Inflammatory macrophage treated with lipopolysaccharide for 1 hour (primary cell): ENCODE measurements at places on chromosomes 2 and 18.

- DNase-seq = peak; percentile 15
Observed at GRCh38 chr18:159037-159652, 788 bp downstream of the USP14 start.

DNA sequence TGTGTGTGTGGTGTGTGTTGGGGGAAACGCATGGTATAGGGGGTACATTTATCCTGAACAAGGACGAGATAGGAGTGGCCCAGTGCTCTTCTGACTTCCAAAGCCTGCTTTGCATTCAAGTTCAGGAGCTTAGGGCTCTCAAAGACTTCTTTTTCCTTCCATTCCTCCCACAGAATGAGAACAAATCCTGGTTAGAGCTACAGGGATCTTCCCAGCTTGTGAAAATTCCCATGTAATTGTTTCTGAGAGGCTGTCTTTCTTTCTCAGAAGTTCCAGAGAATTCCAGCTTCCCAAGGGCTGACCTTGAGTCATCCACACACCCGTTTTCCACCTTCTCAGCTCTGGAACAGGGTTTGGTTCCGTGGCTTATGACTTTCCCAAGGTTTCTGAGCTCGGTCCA, 38.9 kb downstream of the FASTKD2 start:
- no peak for DNase-seq

DNA sequence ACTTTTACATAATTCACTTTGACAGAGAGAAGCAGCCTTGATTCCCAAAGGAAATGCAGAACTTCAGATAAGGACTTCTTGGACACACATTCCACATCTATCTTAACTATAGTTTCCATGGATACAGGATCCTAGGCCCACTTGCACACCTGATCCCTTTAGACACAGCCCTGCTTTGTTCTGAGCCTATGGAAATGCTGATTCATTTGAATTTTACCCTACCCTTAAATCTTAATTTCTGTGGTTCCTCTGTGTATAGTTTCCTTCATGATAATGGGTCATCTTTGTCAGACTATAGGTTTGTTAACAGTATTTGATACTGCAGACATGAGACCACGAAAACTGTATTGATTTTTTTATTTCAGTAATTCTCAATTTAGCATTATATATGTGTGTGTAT, 77.4 kb downstream of the ACTR3 start:
- DNase-seq = no peak

GRCh38 chr2:157327621-157328500, 2.2 kb upstream of the ERMN start:
- peak; percentile 47 for DNase-seq

DNA sequence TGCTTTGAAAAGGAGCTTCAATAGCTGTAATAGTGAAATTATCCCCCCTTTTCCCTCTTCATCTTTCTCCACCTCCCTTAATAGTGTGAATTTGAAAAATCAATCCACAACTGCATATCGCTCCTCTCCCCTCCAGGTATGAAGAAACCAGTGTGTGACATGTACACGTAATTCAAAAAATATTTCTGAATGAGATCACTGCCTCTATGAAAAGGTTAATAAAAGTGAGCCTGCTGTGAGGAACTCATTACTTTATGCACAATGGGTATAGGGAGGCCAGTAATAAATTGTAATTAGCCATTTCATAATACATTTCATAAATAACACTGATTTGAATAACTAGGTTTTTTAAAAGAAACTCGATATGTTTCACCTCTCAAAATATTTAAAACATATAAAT, 209.0 kb upstream of the KYNU start:
- DNase-seq = no peak

- DNase-seq = no peak
Observed at GRCh38 chr2:61951881-61952280, 46.4 kb downstream of the COMMD1 start.

DNA sequence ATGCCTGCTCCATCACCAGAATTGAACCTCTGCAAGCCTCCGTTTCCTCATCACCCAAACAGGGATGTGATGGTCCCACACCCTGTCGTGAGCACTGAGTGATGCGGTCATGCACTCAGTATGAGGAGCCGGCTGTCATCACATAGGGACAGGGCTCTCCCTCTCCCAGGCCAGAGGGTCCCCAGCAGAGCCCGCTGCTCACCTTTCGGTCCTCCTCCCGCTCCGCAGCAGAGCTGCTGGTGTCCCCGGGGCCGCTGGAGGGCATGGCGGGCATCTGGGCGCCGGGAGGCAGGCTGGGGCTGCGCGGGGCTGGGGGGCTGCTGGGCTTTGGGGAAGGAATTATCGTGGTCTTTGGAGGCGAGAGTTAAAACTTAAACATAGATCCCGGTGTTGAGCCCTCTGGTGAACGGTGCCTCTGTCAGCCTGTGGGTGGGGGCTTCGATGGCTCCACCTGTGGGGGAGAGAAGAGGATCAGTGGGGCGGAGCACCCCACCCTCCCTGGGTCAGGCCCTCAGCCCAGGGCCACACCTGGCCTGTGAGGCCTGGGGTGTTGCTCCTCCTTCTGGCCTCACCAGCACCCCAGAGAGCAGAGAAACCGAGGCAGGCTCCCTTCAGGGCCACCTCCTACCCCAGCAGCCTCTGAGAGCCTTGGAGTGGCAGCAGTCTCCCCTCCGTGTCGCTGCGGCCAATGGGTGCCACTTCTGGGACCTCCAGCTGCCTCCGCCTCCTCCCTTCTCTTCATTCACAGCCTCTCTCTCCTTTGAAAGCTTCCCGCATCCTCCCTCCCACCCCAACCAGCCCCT, 27.8 kb downstream of the DNMT3A start:
- DNase-seq = no peak

DNA sequence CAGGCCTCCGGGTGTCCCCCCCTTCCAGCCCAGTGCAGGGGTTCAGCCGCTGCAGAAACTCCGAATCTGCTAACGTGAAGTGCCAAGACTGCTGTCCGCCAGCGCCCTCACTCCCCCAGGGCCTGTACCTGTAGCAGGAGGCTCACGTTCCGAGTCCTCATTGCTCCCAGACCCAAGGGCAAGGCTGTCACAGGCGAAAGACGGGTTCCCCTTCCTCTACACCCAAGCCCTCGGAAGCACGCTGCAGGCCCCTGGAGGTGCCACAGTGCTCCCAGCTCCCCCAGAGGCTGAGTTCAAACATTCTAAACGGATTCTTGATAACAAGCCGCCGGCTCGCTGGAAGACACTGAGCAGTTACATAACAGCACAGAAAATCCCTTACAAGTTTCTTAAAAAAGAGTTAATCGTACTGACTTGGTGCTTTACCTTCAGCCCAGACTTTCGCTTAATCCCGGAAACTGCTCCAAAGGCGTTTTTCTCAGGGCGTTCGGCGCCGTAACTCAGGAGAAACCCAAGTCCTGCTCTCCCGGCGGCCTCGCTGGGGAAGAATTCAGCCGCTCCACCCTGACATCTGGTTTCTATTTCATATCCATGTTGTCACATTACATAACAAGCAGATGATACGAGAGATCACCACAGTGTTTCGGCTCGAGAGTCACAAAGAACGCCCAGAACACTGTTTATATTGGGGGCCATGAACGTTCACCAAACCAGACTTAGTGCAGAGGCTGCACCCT, 92.0 kb downstream of the HDAC4 start:
- DNase-seq = no peak

- DNase-seq = no peak
Observed at GRCh38 chr18:52403291-52404021, 63.5 kb downstream of the DCC start.

GRCh38 chr2:86368161-86368824, 30.9 kb upstream of the REEP1 start:
- peak; percentile 64 for DNase-seq

DNA sequence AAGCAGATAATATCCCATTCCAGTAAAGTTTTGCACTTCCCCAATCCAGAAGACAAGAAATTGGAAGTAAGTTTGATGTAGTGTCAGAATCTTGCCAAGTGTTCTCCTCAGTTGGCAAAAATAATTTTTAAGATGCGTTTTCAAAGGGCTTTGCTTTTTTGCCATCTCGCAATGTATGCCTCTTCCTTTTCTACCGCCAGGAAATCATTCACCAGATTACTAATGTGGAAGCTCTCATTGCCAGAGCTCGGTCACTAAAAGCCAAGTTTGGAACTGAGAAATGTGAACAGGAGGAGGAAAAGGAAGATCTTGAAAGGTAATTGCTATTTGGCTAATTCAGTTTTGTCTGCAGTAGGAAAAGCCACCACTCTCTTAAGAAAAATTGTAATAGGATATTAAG, 110.7 kb downstream of the RAB3GAP1 start:
- no peak for DNase-seq

DNA sequence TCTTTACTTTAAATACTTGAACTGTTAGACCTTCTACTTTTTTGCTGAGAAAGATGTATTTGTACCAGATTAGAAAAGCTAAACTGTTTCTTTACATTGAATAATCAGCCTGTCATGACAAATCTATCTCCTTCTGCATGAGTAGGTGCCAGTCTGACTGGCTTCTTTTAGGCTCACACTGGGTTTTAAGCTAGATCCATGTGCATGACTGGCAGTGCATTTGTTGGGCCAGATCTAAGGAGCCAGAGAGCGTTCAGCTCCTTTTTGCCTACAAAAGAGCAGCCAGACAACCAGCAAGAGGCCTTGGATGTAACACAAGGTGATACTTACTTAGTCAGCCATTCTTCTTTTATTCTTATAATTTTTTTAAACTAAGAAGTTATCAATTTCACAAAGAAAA, 82.0 kb upstream of the OTX1 start:
- no peak for DNase-seq

DNA sequence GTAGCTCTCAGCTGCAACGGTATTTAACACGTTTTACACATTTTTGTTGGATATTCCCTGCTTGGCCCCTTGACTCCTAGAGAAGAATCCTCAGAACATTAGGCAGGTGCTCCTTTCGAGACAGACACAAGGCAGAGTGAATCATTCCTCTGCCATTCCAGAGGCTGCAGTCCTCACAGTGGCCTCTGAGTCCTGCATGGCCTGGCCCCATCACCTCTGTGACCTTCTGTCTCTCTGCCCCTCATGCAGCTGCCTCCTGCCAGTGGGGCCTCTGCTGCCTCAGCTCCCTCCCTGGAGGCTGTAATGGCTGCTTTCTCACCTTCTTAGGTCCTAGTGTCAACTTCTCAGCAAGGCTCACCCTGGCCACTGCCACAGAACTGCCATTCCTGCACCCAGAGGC, 101.3 kb downstream of the PTPRM start:
- DNase-seq = no peak

DNA sequence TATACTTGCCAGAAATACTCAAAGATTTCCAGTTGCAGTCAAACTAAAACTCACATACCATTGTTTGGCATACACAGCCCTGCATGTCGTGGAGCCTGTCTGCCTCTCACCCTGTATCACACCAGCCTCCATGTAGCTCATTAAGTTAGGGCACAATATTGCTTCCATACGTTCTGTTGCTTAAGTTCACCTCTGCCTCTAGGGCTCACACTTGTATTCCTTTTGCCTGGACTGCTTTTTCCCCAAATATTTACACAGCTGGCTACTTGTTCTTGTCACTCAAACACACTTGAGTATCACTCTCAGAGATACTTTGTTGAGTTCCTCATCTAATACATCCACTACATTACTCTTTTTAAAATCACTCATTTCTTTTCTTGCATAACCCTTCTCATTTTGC, 83.1 kb downstream of the PTH2R start:
- DNase-seq = no peak

DNA sequence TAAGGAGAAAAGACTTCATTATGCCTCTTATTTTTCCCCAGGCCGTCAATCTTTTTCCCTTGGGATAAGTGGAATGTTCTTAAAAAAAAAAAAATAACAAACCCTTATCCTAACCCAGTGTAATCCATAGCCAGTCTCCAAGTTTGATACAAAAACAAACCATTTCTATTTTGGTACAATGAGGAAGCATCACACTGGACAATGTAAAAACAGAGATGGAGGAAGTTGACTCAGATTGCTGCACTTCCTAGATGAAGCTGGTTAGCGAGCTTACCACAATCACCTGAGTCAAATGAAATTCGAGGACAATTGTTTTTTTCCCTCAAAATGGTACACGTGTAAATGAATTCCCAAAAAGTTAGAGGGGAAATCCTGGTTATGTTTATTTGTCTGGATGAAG, 259.7 kb downstream of the TCF4 start:
- DNase-seq = peak; percentile 36

DNA sequence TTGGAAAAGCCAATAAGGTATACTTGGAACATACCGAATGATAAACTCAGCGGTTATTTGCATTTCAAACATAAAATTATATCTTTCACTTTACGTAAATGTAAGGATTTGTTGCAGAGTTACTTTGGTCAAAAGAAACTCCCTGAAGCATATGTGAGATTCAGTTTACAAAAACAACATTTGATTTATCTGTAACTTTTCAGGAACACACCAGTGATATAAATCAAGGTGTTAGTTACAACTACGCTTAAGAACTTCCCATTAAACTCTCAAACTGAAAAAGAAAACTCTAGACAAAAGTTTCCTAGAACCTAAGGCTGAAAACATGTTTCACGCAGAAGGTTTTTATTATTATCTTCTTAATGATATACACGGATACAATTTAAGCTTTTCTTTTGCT, 110.6 kb upstream of the MEIS1 start:
- DNase-seq = no peak

DNA sequence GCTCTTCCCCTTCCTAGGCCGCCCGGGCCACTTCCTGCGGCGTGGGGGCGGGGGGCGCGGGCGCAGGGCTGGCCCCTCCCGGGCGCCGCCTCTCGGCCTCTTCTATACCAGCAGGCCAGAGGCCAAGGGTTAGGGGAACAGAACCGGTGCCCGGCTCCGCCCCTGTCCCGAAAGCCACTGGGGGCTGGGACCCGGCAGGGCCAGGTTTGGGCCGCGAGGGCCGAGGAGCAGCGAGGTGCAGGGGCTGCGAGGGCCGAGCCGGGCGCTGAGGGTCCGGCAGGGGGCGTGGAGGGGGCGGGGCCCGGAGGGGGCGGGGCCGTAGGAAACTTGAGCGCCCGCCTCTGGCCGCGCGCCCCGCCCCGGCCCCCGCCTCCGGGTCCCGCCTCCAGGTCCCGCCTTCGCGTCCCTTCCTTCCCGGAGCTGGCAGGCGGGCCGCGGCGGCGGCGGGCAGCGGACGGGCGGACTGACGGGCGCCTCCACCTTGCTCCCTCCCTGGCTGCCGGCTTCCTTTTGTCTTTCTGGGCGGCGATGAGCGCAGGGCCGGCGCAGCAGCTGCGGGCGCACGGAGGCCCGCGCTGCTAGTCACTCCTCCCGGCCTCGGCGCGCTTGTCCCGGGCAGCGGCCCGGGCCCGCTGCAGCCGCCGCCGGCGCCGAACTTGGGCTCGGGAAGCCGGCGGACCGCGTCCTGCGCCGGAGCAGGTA, at the start of gene HPCAL1:
Gene HPCAL1, plus strand, starts transcription at position 426 of the 702 bp plus-strand sequence. CDS start 116,854 bp downstream, outside the sequence.
- peak; percentile 85 for DNase-seq

- DNase-seq = no peak
Observed at GRCh38 chr2:152067823-152068222, 31.0 kb downstream of the CACNB4 start.

DNA sequence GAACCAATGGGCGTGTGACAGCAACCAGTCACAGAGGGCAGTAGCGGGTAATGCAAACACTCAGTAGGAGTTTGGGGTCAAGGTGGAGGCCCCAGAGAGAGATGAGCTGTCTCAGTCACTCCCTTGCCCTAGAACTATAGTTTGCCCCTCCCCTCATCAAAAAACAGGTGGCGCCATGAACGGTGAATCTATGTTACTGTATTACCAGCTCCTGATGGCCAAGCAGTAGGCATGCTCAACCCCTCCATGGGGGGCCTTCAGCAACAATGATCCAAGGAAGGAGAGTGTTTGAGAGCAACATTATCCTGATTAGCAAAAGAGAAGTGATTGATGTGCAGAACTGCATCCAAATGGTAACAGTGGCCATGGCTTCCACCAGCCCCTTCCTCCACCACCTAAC, 30.4 kb downstream of the TRABD2A start:
- no peak for DNase-seq

GRCh38 chr2:231000211-231000904, 4.4 kb downstream of the SPATA3 start:
- DNase-seq = no peak

GRCh38 chr2:151338115-151338514, 19.3 kb upstream of the TNFAIP6 start:
- peak; percentile 26 for DNase-seq
